Bone marrow (tissue), 2 donors: ENCODE measurements at places on chromosomes 5 and 9.

- DNase-seq = no peak
Measured at GRCh38 chr5:116544531-116545241, 29.9 kb downstream of the SEMA6A start.

GRCh38 chr5:2904956-2905355 lies 153.5 kb upstream of the IRX2 start:
- DNase-seq = no peak

DNA sequence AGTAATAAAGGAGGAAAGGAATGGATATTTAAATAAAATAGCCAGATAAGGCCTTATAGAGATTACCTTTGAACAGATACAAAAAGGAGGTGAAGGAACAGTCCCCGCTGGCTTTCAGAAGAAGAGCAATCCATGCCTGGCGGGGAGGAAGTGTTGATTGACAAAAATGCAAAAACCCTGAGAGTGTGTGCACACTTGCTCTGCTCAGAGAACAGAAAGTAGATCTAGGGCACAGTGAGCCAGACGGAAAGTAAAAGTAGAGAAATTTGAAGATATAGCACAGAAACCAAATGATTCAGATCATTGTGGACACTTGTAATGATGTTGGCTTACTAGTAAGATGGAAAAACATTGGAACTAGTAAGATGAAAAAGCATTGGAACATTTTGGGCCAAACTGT lies 720.6 kb downstream of the PTPRD start:
- no peak for DNase-seq

- DNase-seq = no peak
Measured at GRCh38 chr5:30802961-30803705, 390.4 kb upstream of the CDH6 start.

DNA sequence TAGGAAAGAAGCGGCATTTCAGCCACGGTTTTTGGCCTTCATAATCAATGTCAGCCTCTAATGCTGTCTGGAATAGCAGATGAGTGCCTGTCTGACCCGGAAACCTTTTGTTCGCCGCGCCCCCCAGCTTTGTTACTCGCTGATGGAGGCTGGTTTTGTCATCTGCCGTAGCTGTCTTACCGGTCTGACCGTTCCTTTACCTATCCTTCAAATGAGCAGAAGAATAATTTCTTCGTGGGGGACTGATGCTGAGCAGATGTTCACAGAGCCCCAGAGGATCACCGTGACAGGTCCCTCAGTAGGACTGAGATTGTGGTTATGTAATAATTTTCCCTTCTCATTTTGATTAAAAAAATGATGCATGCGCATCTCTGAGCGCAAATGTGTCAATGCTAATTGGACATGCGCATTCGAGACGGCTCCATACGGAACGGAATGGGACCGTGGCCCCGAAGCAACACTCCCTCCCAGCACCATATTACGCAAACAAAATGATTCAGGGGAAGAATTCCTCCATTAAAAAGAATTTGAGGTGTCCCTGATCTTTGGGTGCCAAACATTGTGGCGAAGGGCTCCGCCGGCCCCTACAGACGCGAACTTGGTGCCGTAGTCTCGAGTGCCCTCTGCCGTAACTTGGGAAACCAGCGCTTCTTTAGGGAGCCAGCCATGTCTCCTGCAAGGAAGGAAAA lies 27.6 kb downstream of the TLX3 start:
- DNase-seq = no peak

DNA sequence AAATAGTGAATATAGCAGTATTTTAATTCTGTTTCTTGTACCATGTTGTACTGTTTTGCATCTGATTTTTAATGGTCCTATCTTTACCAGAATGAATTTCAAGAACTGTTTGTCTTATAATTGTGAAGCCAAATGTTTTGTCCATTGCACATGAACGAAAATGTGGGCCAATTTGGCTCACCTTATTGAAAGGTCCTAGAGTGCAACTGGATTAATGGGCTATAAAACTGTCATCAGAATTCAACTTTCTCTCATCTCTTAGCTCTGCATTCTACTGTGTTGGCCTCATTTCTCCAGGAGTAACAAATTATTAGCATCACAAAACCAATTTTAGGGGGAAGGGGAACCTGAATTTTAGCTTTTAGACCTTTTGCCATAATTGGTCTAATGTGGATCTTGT lies 179.4 kb upstream of the NUDT12 start:
- no peak for DNase-seq

GRCh38 chr9:114852050-114852594 lies 46.3 kb upstream of the TNFSF15 start:
- DNase-seq = no peak

GRCh38 chr9:88379352-88379751 lies 8.9 kb upstream of the SPIN1 start:
- no peak for DNase-seq

- no peak for DNase-seq
Measured at GRCh38 chr9:97064176-97064575, 25.2 kb upstream of the CTSV start.

DNA sequence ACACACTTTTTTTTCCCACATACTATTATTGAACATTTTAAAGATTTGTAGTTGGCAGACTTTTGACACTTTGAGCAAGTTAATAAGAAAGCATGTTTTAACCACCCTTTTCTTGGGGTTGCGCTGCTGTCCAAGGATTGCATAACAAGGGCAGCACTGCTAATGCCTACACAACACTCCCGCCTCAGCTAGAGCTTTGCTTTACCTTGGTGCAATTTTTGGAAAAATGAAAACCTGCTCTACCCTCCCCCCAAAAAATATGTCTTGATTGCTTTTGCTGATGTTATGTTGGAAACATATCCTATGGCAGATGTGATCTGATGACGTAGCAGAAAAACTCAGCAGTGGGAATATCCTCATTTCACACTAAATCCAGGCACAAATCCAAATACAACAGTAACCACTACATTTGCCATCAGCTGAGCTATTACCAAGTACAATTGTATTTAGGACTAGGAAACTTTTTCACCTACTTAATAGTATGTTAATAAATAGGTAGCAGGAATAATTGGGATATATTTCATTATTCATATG lies 51.5 kb downstream of the UBE2R2 start:
- no peak for DNase-seq

GRCh38 chr9:113857875-113858274 lies 18.2 kb upstream of the ZNF618 start:
- DNase-seq = no peak

- no peak for DNase-seq
Measured at GRCh38 chr5:534743-535671, 10.8 kb upstream of the SLC9A3 start.

GRCh38 chr5:134590992-134591659 lies 41.5 kb downstream of the SAR1B start:
- no peak for DNase-seq

DNA sequence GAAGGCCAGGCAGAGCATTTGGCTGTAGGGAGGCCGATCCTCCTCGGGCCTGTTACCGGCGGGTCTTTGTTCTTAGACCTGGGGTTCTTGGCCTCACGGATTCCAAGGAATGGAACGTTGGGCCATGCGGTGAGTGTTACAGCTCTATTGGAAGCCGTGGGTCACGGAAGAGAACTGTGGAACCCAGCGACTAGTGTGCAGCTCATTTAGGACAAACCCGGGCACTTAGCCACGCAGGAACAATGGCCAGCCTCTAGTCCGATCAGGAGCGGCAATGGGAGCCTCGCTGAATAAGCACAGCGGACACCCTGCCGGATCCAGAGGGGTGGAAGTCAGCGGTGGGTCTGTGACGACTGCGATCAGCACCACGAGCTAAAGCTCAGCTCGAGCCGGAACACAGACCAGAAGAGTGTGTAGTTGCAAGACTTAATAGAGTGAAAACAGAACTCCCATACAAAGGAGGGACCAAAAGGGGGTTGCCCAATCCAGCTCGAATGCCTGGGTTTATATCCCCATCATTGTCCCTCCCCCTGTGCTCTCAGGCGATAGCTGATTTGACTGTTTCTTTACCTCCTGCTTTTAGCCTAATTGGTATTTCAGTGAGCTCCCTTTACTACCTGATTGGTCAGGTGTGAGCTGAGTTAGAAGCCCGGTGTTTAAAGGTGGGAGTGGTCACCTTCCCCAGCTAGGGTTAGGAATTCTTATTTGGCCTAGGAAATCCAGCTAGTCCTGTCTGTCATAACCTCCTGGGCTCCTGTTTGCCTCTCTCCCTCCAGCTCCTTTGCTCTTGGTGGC lies 53.7 kb upstream of the RPL26L1 start:
- DNase-seq = no peak

DNA sequence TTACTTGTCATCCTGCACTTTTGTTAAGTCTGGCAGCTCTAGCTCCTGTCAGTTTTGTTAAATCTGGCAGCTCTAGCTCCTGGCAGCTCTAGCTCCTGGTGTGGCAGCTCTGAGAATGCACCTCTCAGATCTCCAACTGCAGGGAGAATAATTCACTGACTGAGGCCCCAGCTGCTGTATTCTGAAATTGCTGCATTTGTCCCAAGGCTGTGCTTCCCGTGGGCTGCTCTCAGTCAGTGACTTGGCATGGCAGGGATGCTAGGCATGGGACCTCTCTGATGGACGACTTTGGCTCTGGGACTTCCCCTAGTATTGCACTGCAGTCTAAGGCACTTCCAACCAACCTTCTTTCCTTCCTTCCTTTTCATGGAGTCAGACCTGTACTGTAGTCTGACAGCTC lies 475.7 kb downstream of the CCDC171 start:
- DNase-seq = no peak

DNA sequence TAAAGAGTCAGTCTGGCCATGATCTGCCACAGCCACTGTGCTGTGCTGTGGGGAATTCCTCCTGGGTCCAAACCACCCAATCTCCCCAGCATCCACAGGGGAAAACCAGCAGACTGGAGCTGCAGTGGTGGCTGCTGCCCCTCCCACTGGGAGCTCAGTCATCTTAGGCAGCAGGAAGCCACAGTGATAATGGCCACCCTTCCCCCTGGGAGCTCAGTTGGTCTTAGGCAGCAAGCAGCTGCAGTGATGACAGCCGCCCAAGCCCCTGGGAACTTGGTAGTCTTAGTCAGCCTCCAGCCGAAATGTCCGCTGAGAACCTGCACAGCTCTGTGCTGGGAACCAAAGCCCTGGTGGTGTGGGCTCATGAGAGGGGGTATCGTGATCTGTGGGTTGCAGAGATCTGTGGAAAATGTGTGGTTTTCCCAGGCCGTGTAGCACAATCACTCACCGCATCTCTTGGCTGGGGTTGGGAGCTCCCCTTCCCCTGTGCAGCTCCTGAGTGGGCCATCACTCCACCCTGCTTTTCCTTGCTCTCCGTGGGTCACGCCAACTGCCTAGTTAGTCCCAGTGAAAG lies 38.4 kb upstream of the SMIM15 start:
- DNase-seq = no peak

DNA sequence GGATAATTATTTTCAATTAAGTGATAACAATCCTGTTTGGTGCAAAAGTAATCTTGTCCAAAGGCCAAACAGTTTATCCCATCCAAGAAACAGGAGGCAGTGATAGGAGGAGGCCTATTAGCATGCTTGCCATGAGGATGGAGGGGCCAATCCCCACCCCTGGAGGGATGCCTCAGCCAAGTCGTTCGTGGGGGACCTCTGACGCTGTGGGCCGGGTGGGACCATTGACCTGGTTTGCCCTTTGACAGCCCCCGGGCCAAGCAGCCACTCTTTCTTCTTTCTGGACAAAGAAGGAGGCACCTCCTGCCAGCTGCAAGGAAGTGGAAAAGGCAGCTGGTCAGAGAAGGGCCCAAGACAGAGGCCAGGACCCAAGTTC lies 39.5 kb upstream of the GRHPR start:
- no peak for DNase-seq

DNA sequence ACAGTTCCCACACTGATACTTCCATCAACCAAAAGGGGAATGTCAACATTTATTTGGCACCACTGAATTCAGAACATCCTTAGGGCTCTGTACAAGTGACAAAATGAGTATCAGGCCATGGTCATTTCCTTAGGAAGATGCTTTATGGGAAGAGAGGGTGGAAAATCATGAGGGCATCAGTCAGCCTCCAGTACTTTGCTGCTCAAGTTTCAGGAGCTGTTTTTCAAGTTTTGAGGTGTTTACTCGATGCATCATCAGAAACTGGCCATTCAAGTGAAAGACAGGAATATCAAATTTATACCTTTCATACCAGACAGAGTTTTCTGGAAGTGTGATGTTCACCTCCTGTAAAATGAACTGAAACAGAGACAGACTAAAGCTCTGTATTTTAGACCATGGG lies 21.2 kb upstream of the MARCHF3 start:
- no peak for DNase-seq

GRCh38 chr5:67414712-67415111 lies 218.1 kb upstream of the CD180 start:
- DNase-seq = no peak

DNA sequence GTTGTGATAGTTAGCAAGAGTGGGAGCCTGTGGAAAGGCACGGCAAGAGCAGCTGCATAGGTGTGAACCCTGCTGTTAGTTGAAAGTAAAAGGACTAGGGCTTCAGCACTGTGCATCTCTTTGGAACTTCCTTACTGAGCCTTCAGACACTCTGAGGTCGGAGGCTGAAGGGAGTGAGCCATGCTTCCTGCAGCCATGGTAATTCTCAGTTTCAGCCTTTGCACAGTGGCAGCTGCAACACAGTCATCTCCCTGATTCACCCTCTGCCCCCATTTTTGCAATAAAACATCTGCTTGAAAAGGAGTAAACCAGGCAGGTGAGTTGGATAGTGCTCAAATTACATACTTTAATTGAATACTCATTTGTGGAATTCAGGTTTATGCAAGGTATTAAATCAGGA lies 6.5 kb upstream of the TLE4 start:
- DNase-seq = peak; percentile 75

DNA sequence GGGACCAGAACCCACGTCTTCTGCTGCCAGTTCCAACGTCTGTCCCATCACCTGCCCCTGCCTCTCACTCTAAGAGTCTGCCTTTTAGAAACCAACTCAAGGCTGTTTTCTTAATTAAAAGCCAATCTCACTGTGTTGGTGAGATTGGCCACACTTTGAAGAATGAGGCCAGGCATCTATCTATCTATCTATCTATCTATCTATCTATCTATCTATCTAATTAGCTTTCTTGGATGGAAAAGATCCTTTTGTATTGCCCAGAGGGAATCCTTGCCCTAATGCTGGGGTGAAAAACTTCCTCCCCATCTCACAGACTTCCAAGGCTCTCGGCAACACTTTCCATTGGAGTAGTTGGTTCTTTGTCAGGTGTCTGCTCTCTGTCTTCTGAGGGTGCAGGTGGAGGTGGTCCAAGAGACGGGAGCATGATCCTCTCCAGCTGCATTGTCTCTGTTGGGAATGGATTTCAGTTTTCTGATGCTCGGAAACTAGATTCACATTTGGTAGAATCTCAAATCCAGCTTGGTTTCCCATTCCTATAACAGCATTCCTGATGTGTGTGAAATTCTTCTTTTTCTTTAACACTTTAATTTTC lies 57.9 kb downstream of the GALNT12 start:
- DNase-seq = no peak

DNA sequence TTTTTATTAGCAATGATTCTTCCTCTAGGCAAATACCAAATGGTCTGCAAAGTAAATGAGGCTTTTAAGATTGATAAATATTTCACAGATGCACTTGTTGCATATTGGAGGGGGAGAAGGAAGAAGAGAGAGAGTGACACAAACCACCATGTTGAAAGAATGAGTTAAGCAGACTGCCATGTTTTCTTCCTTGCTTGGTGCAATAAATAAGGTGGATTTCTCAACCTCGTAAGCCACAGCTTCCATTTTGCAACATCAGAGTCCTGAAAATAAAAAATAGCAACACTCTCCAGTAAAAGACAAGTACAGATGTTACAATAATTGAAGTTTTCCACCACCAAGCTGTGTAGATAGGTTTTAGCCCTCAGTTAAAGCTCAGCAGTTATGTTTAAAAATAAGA lies 202.9 kb downstream of the SGCD start:
- no peak for DNase-seq
